ENCODE measurements at places on chromosomes 2 and 18.

DNA sequence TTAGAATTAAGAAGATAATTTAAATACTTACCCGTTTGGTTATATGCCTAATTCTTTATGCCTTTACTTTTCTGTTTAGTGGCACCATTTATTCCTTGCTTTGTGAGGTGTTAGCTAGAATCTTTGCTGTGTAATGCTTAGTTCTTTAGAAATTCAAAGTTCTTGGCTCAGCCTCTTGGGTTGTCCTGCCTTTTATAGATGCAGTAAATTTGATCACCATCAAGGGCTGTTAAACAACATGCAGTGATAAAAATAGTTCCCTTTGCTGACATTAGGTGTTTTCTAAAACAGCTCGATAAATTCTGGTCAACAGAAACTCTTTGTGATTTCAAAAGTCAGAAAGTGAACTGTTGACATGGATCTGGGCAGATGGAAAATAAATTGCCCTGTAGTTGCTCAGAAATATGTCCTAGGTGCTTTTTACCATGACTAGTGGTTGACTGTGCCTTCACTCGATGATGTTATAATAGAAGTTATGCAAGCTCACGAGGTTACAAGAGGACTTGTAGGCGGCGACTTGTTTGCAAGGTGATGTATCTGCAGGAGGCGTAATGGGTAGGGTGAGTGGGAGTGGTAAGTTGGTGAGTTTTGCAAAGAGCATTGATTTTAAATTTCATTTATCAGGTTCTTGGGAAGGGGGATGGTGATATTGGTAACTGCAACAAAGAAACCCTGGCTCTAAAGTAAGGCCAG, 52.1 kb downstream of the LRRTM1 start:
- DNase-seq: no peak

GRCh38 chr2:37767046-37767445, 95.6 kb upstream of the CDC42EP3 start:
- DNase-seq: no peak

- no peak for DNase-seq
Measured at GRCh38 chr2:113341191-113341869, 62.6 kb upstream of the PAX8 start.

- peak; percentile 5 for DNase-seq
Measured at GRCh38 chr2:58131191-58132011, 84.8 kb downstream of the VRK2 start.

GRCh38 chr2:143530758-143531157, 401.5 kb downstream of the ARHGAP15 start:
- DNase-seq: no peak

DNA sequence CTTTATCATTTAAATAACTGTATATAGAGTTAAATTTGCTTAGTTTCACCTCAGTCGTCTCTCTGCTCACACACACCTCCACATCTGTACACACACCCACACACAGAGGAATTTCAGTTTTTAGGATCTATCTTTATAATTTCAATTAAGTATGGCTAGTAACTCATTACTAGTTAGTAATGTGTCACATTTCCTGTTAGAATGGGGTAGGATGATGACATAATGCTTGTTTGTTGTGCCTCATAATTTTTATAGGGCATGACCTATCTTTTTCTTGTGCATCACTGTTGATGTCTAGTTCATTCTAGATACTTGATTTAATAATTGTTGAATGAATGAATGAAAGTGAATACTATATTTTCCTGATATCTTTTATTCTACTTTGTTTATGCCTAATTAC, 108.6 kb downstream of the AGPS start:
- DNase-seq: no peak

GRCh38 chr2:230216489-230216888, 3.3 kb downstream of the SP110 start:
- DNase-seq: no peak

GRCh38 chr2:65057391-65058052, 1.3 kb downstream of the CEP68 start:
- DNase-seq: no peak

Data from NCI-H2171 (cell line).